CD4-positive, alpha-beta T cell treated with Interferon gamma for 1 hour (primary cell): ENCODE measurements at places on chromosomes 4 and X.
A peak's percentile ranks its signal among the peaks of the same experiment; 100 is the strongest.

GRCh38 chrX:111868726-111869638 lies 7.0 kb upstream of the TRPC5OS start:
- no peak for DNase-seq

DNA sequence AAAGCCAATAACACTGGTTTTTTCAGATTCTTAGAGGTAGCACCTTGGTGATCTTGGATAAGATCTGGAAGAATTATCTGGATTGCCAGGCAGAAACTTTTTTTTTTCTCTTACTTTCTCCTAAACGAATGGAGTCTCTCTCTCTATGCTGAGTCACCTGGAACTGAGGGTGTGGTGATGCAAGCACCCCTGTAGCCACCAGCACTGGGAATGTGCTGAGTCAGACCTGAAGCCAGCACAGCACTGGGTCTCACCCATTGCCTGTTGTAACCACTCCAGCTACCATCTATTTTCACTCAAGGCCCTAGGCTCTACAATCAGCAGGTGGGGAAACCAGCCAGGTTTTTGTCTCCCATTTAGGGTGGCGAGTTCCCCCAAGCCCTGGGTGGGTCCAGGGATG lies 923.8 kb downstream of the RAPGEF2 start:
- no peak for DNase-seq

DNA sequence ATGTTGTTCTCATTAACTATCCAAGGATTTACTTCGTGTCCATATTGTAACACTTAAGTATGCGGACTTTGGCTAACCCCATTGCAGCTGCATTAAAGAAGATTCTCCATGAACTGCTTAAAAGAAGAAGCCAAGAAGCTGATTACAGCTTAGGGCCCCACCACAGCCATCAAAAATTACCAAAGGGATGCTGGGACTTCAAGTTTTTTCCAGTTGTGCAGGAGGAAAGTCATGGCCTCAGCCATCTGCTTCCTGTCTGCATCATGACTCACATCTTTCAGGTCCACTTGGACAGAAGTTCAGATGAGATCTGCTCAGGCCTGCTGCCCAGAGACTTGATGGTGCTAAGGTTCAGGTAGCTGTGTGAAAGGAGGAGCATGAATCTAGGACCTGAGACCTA lies 38.8 kb upstream of the CAPN6 start:
- no peak for DNase-seq

- no peak for DNase-seq
Measured at GRCh38 chr4:17323554-17324385, 188.1 kb downstream of the QDPR start.

- no peak for DNase-seq
Measured at GRCh38 chr4:125582302-125582701, 267.5 kb downstream of the FAT4 start.

DNA sequence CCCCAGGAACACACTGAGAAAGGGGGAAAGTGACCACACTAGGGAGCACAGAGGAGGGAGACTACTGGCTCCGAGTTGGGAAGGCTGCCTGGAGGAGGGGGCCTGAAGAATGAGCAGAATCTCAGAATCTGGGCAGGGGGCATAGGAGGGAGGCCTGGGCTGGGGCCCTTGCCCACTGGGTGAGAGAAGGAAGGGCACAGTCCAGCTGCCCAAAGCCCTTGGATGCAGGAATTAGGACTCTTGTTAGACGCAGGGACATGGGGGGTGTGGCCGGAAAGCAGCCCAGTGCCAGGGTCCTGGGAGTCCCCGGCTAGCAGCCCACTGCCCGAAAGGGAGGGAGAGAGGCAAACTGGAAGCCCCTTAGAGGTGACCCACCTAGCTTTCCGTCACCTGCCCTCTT lies 1.9 kb upstream of the DUSP9 start:
- DNase-seq, result no peak

DNA sequence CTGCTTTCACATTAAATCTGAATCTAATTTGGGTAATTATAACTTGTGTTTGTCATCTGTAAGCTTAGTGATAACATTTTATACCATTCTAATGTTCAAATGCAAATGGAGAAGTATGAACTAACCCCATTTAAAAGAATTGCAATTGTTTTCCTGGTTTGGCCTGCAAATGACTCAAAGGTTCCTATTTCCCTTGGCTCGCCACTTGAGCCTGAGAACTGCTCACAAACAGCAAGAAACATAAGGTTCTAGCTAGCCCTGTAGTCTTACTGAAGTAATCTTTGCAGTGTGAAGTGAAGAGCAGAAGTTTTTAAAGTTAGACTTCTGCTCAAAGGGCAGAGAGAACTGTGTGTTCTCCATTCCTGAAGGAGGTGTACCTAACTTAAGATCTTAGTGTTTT lies 27.2 kb downstream of the UPRT start:
- DNase-seq, result no peak

GRCh38 chrX:63959975-63960374 lies 175.0 kb upstream of the ARHGEF9 start:
- no peak for DNase-seq

DNA sequence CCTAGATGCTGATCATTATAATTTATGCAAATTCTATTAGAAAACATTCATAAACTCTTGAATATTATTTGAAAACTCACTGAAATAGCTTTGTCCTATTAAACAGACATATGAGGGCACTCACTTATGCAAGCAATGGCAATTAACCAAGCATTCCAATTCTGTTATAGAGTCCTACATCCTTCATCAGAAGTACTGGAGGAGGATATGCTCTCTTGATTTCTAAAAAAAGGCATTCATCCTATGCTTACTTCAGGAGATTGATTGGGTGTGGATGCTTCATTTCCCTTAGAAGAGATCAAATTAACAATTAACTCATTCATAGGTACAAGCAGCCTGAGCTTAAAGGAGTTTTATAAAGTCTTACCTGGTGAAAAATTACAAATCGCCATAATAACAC lies 1317.2 kb downstream of the PCDH7 start:
- no peak for DNase-seq

DNA sequence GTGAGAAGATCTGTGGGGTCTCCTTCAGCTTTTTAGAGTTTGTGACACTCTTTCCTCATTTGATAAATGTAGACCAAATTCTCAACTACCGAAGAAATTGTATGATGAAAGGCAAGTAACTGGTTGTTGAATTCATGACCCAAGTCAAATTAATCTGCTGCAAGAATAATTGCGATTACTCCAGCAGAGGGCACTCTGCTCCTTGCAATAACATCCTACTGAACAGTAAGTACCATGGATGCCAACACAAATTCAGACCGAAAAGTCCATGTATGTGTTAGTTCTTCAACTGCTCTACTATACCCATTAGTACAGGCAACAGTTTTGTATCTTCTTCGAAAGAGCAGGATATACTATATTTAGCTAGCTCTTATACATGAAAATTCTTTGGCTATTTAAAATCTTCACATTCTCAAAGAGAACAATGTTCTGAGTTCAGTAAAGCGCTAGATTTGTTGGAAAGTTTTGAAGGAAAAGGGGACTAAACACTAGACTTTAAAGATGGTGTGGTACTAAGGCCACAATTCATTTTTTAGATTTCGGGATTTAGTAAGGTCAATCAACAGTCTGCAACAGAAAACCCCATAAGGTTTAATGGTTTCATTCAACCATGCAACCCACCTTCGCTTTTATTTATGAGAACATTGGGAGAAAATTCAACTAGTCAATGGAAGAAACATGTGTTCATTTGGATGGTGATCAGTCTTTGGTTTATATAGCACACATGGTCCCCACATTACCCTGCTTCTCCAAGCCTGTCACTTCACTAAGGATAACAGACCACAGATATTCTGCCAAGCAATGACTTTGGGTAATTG lies 105.4 kb upstream of the TBC1D9 start:
- peak; percentile 19 for DNase-seq

DNA sequence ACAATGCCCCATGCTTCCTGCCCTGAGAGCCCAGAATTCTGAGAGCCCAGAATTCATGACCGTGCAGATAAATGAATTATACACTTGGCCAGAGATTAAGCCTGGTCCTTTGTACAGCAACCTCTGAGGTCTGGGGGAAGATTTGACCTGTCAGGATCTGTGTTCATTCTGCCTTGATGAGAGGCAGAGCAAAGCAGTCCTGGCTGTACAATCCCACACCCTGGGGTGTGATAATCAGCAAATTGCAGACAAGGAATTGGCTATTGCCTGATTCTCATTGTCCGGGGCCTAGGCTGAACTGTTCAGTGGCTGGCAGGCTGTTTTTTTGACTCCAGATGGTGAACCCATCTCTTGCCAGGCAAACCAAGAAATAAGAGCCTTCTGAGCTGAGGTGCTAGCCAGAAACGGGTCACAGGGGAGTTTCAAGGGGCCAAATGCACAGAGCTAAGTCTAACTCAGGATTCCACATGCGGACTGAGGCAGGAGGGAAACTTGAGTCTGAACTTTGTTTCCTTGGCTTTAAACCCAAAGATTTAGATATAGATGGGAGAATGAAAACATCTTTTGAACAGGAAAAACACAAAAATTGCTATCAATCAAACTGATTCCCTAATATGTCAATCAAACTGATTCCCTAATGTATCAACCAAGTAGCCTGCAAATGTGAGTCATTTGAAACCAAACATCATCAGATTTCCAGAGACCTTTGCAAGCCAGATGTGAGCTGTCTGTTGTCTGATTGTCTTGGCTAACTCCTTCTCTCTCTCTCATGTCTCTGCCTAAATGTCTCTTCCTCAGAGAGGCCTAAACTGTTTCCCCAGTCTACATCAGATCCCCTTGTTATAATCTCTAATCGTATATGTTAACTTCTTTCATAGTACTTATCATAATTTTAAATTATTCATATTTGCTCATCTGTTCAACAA lies 159.3 kb downstream of the ATG4A start:
- DNase-seq, result no peak

- DNase-seq, result no peak
Measured at GRCh38 chr4:40825014-40825838, 75.5 kb downstream of the NSUN7 start.

DNA sequence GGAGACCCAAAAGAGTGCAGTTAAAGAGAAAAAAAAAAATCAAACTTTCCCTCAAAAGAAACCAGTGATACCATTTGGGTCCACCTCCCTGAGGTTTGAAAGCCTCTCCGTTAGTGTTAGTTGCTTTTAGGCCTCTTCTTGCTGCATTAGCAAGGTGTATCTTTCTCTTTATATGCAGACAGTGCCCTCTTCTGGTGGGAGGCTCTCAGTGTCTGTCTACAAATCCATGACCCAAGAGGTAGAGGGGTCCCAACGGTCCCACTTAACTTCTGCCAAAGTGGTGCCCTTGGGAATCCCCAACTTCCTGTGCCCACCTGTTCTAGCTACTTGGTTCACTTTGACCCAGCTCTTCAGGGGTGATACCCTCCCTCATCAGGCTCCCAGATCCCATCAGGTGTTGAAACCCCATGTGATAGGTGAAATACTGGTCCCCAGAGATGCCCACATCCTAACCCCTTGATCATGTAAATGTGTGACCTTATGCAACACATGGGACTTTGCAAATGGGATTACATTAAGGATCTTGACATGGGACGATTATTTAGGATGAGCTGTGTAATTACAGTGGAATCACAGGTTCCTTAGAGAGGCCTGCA lies 63.7 kb upstream of the CD99 start:
- DNase-seq, result peak; percentile 14

- no peak for DNase-seq
Measured at GRCh38 chrX:141936080-141936479, 32.4 kb downstream of the MAGEC1 start.

- no peak for DNase-seq
Measured at GRCh38 chr4:136400829-136401228, 1131.5 kb downstream of the PCDH18 start.

DNA sequence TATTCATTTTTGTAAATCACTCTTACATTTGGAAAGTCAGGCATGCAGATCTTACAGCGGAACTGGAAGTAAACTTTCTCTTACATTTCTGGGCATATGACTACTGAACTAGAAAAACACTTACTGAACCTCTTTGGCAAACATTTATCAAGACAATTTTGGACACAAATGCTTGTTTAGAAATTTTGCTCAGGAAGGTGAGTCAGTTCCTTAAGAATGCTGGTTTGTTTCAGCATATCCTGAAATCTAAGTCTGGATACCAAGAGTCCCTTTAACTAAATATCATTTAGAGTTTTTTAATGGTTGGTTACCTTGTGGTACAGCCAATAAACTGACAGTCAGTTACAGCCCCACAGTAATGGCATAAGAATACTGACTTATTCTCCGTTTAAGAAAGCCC lies 15.0 kb downstream of the SHISA3 start:
- DNase-seq, result no peak

DNA sequence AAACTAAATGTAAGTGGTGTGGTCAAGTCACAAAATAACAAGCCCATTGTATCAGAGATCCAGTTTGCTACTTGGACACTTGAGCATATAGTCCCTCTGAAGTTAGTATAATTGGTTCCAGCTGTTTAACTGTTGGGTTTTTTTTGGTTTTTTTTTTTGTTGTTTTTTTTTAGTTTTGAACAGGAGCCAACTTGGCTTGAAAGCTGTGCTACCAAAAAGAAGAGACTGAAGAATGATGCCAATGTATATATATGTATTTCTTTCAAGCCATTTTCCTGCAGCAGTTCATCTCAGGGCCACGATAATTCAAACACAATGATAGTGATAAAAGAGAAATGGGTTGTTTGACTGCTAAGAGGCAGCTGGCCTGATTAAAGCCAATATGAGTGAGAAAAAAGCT lies 138.3 kb downstream of the PCDH18 start:
- DNase-seq, result no peak

GRCh38 chr4:141534985-141535384 lies 101.4 kb upstream of the IL15 start:
- no peak for DNase-seq

DNA sequence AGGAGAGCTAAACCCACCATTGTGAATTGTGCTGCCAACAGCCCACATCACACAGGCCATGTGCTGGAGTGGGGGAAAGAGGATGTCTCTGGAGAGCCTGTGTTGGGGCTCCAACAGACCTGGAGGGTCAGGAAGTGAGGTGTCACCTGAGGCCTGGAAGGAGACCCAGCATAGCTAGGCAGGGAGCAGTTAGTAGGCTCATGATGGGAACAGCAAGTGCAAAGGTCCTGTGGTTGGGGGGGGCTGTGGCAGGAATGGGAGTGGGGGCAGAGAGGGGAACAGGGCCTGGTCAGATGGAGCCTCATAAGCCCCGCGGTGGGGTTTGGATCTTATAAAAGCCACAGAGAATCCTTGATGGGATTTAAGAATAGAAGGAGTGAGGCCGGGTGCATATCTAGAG lies 35.9 kb upstream of the GPR78 start:
- DNase-seq, result no peak

GRCh38 chrX:150084496-150085229 lies 146.4 kb upstream of the EOLA2 start:
- no peak for DNase-seq

DNA sequence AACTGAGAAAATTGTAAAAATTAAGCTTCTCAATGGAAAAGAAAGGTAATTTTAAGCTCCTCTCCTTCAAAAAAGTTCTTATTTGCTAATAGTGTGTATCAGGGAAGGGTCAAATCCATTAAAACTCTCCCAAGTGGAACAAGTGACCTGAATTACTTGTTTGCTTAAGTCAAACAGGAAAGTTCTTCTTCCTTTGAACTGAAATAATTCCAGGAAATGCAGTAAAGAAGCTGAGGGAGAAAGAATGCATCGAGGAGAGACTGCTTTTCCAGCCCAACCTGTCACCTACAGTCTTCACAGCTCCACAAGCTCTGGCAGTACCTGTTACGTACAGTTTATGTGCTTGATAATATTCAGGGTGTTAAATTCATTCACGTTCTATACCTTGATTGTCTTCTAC lies 131.1 kb downstream of the KLHL8 start:
- DNase-seq, result no peak

GRCh38 chr4:128866691-128867090 lies 57.2 kb downstream of the JADE1 start:
- DNase-seq, result no peak

GRCh38 chr4:7371210-7371941 lies 63.4 kb downstream of the PSAPL1 start:
- no peak for DNase-seq
